ENCODE measurements at places on chromosomes 7 and 10. TPM values are rescaled to one million over a fixed set of nuclear protein-coding genes. Genes with fewer than 3 reads are reported as not detected.

DNA sequence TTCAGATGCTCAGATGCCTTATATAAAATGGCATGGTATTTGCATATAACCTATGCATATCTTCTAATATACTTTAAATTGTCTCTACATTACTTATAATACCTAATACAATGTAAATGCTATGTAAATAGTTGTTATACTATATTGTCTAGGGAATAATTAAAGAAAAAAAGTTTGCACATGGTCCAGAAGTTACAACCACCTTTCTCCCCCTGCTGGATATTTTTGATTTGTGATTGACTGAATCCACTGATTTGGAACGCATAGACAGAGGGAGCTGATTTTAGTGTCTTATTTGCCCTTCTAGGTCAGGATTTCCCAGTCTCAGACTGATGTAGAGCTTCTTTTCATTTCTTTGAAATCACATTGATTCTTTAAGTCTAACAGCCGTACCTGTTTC is 31.8 kb downstream of the MDFIC start:
- H3K27me3 ChIP-seq, result no peaks in the 10 kb centered on the region
- peaks cover 27% of the 10 kb centered on the region for H3K4me1 ChIP-seq
- no peak overlapping the region for H3K27ac ChIP-seq

DNA sequence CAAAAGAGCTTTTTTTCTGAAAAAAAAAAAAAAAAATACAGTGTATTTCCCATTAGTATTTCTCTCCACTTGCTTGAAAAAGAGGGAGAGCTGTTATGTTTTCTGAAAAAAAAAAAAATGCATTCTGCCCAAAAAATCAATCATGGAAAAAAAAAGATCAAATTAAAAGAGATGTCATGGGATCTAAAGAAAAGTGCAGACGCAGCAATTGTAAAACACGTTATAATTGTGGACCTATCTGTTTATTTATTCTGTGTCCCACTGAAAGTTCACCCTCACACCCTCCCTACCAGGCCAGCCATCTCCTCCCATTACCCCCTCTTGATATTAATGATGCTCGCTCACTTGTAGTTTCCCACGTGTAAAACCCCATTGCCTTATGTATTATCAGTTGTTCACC is 674.0 kb upstream of the C7orf33 start:
- H3K27ac ChIP-seq, result no peak overlapping the region
- DNase-seq, result no peak
- no peaks in the 10 kb centered on the region for H3K27me3 ChIP-seq
- H3K36me3 ChIP-seq, result no peaks in the 10 kb centered on the region
- no peak overlapping the region for H3K4me3 ChIP-seq

- no peaks in the 10 kb centered on the region for H3K4me1 ChIP-seq
- H3K4me3 ChIP-seq, result no peak overlapping the region
- no peak for DNase-seq
- H3K36me3 ChIP-seq, result peaks cover 3% of the 10 kb centered on the region
- no peak overlapping the region for H3K27ac ChIP-seq
These were observed 616.9 kb downstream of the PTPRN2 start for GRCh38 chr7:157970744-157971143.

DNA sequence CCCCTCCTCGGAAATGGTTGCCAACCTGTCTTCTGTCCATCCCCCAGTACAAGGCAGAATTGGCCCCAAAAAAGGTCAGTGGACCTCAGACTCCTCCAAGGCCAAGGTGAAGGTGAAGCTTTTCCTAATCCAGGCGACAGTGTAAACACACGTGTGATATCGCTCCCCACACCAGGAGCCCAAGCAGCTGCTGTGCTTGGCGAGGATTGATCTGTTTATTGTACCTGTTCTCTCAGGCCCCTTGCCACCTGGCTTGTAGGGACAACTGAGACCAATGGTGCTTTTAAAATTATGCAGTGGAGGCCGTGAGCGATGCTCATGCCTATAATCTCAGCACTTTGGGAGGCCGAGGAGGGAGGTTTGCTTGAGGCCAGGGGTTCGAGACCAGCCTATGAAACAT is 66.1 kb upstream of the GTF2IRD1 start:
- no peaks in the 10 kb centered on the region for H3K36me3 ChIP-seq
- no peak overlapping the region for H3K27ac ChIP-seq
- H3K4me1 ChIP-seq, result no peaks in the 10 kb centered on the region
- no peak for DNase-seq

DNA sequence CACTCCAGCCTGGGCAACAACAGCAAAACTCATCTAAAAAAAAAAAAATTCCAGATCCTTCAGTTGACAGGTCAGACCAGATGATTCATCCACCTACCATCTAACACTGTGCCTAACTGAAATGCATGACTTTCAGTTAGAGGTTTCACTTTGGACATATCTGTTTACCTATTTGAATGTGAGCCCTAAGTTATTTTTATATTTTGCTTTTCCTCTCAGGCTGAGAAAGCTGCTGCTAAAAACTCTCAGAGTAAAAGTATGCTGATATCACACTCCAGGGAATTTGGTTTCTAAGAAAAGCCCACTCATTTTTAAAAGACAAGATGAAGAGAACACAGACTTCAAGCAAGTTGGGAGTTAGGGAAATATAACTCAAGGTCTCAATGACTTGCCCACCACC is 126.0 kb downstream of the SGMS1 start:
- no peaks in the 10 kb centered on the region for H3K27me3 ChIP-seq
- peaks cover 24% of the 10 kb centered on the region for H3K4me1 ChIP-seq
- no peak overlapping the region for H3K4me3 ChIP-seq

GRCh38 chr7:40008223-40008815 is 58.3 kb downstream of the CDK13 start:
- no peak overlapping the region for H3K4me3 ChIP-seq
- H3K4me1 ChIP-seq, result no peaks in the 10 kb centered on the region
- no peak for DNase-seq
- no peak overlapping the region for H3K27ac ChIP-seq
- peaks cover 32% of the 10 kb centered on the region for H3K36me3 ChIP-seq
- no peaks in the 10 kb centered on the region for H3K27me3 ChIP-seq

DNA sequence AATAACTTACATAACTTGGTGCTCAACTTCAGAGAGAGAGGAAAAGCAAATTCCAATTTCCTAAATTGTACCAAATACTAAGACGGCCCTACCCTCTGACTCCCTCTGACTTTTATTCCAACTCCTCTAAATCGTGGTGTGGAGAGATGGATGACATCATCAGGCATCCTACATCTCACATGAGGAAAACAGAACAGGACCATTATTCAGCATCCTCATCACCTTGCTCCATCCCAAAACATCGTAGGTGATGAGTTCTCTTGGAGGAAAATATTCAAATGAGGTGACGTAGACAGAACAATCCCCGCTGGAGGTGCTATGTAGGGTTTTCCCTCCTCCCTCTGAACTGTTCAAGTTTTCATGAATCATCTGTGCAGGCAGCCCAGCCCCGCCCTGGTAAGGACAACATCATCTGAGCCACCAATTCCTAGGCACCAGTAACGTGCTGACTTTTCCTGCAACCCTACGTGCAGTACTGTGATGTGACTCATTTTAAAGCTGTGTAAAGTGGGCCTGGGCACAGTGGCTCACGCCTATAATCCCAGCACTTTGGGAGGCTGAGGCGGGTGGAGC is 167.2 kb downstream of the CALN1 start:
- H3K27ac ChIP-seq, result no peak overlapping the region
- H3K4me1 ChIP-seq, result no peaks in the 10 kb centered on the region
- H3K36me3 ChIP-seq, result no peaks in the 10 kb centered on the region
- DNase-seq, result no peak

GRCh38 chr10:23371073-23371472 is 26.5 kb upstream of the C10orf67 start:
- H3K4me1 ChIP-seq, result peaks cover 58% of the 10 kb centered on the region
- peaks cover 7% of the 10 kb centered on the region for H3K36me3 ChIP-seq
- no peak overlapping the region for H3K27ac ChIP-seq
- H3K4me3 ChIP-seq, result no peak overlapping the region

GRCh38 chr10:69392481-69393000 is 24.2 kb downstream of the TACR2 start:
- DNase-seq, result peak; percentile 88
- peaks cover 31% of the 10 kb centered on the region for H3K4me1 ChIP-seq
- H3K4me3 ChIP-seq, result no peak overlapping the region
- H3K36me3 ChIP-seq, result peaks cover 49% of the 10 kb centered on the region

GRCh38 chr10:110802551-110803238 is 69.0 kb upstream of the PDCD4 start:
- peaks cover 3% of the 10 kb centered on the region for H3K36me3 ChIP-seq
- H3K27ac ChIP-seq, result peak overlapping the region; percentile 92
- H3K4me1 ChIP-seq, result peaks cover 35% of the 10 kb centered on the region
- H3K4me3 ChIP-seq, result peak overlapping the region; percentile 23

GRCh38 chr7:87608431-87608830 is 7.7 kb upstream of the ABCB1 start:
- no peak overlapping the region for H3K27ac ChIP-seq
- H3K4me1 ChIP-seq, result no peaks in the 10 kb centered on the region
- DNase-seq, result no peak
- peaks cover 32% of the 10 kb centered on the region for H3K27me3 ChIP-seq
- no peaks in the 10 kb centered on the region for H3K36me3 ChIP-seq

- peaks cover 2% of the 10 kb centered on the region for H3K36me3 ChIP-seq
- H3K4me1 ChIP-seq, result peaks cover 3% of the 10 kb centered on the region
- DNase-seq, result no peak
- H3K27ac ChIP-seq, result no peak overlapping the region
- no peak overlapping the region for H3K4me3 ChIP-seq
These were observed 1.7 kb upstream of the FUOM start for GRCh38 chr10:133359554-133359971.

DNA sequence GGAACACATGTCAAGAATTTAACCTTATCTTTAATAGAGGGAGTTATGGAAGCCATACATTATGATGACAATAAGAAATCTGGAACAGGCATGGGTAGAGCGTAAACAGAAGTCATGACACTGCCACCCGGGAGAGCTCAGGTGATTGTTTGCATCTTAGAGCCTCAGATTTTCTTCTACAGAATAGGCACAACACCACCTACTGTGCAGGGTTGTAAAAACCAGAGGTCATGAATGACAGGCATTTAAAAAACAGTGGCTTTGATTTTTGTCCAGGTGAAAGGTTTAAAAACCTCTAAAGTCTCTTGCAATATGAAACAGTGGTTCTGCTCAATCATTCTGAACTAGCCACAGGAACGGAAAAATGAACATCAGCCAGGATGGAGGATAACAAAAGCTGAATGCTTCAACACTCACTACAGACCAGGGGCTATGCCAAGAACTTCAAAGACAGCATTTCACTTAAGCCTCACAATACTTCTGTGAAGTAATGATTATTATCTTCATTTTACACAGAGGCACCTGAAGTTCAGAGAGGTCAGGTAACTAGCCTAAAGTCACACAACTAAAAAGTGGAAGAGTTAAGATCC is 123.8 kb downstream of the SLC25A13 start:
- peaks cover 3% of the 10 kb centered on the region for H3K36me3 ChIP-seq
- H3K27me3 ChIP-seq, result no peaks in the 10 kb centered on the region
- no peak for DNase-seq
- H3K4me3 ChIP-seq, result no peak overlapping the region
- H3K27ac ChIP-seq, result no peak overlapping the region

GRCh38 chr7:119421657-119422056 is 851.3 kb upstream of the KCND2 start:
- no peak for DNase-seq
- H3K4me1 ChIP-seq, result no peaks in the 10 kb centered on the region
- no peak overlapping the region for H3K4me3 ChIP-seq
- no peaks in the 10 kb centered on the region for H3K27me3 ChIP-seq
- H3K27ac ChIP-seq, result no peak overlapping the region

DNA sequence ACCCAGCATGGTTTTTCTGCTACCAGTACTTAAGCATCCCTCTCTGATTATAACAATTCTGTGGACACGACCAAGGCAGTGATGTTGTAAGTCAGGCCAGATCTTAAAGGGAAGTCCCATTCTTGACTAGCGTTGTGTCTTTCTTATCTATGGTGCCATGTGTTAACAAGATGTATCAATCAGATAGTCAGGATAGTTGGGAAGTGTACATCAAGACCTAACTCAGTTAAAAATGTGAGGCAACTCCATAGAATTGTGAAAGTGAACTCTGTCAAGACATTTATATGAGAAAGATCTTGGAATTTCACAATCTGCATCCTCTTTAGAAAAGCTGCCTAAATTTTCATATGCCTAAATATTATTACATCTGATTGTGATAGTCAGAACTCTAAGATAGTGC is 341.7 kb upstream of the SEMA3D start:
- H3K27me3 ChIP-seq, result no peaks in the 10 kb centered on the region
- no peak for DNase-seq
- H3K27ac ChIP-seq, result no peak overlapping the region
- no peaks in the 10 kb centered on the region for H3K36me3 ChIP-seq
- no peaks in the 10 kb centered on the region for H3K4me1 ChIP-seq

GRCh38 chr7:50530766-50531165 is 34.4 kb downstream of the DDC start:
- no peak for DNase-seq
- H3K27me3 ChIP-seq, result peaks cover 10% of the 10 kb centered on the region
- no peak overlapping the region for H3K4me3 ChIP-seq
- H3K36me3 ChIP-seq, result no peaks in the 10 kb centered on the region
- H3K27ac ChIP-seq, result no peak overlapping the region

DNA sequence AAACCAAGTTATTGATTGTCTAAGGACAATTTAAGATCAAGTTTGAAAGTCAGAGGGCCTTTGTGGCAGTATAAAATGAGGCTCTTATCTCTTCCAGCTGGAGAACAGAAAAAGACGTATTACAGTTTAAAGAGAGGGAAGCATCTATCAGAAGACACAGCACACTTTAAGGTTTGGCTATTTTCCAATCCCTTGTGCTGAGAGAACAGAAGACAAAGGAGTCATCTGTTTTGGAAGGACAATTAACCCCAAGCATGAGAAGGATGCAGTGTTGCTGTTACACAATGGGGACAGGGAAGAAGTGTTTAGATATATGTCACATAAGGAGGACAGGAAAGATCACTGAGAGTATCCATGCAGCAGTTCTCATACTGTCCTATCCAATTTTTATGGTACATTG is 1224.2 kb upstream of the SORCS1 start:
- H3K27me3 ChIP-seq, result no peaks in the 10 kb centered on the region
- no peak overlapping the region for H3K4me3 ChIP-seq
- no peaks in the 10 kb centered on the region for H3K36me3 ChIP-seq
- no peak for DNase-seq
- no peaks in the 10 kb centered on the region for H3K4me1 ChIP-seq

GRCh38 chr7:131934452-131934851 is 378.0 kb upstream of the PODXL start:
- peaks cover 3% of the 10 kb centered on the region for H3K27me3 ChIP-seq
- no peak overlapping the region for H3K27ac ChIP-seq
- no peaks in the 10 kb centered on the region for H3K4me1 ChIP-seq
- no peak overlapping the region for H3K4me3 ChIP-seq

The CREB3L2 gene
- total RNA-seq, result 23.1 TPM

The KCNIP2 gene
- 3.5 TPM for total RNA-seq

The RALA gene
- 34.1 TPM for total RNA-seq

The ABCB8 gene
- total RNA-seq, result 67.8 TPM

The GHRHR gene
- not detected for total RNA-seq

The INMT gene
- total RNA-seq, result 2.5 TPM

The ADAM8 gene
- total RNA-seq, result 153 TPM

The SPDYE18 gene
- 0.65 TPM for total RNA-seq

The SUFU gene
- total RNA-seq, result 13.4 TPM

The GIMAP2 gene
- 102 TPM for total RNA-seq

The COL26A1 gene
- not detected for total RNA-seq

The SEC31B gene
- total RNA-seq, result 202 TPM
